Left hindlimb (tissue), 1 donor: ENCODE measurements at places on chromosomes 7 and 10.

DNA sequence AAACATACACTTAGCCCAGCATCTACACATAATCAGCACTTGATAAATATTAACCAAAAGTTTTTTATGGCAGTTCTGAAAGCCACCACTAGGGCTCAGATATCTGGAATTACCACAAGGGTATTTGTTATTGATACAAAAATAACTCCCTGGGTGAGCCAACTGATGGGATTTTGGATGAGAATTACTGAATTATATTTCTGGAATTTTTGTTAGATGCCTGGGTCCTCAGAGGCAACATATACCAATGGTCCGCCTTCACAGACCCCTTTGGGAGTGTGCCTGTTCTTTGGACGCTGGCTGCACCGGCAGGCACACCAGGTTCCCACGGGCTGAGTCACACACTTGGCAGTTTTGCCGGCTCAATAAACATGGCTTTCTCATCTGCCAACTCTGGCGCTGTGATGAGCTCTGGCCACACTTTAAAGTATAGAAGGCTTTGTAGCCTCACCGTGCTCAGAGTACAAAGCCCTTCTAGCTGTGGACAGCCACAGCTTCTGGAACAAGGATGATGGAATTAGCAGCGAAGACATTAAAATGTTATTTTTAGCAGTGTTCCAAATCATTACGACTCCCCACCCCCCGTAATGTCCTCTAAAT is 24.5 kb upstream of the EEPD1 start:
- peak; percentile 63 for DNase-seq

DNA sequence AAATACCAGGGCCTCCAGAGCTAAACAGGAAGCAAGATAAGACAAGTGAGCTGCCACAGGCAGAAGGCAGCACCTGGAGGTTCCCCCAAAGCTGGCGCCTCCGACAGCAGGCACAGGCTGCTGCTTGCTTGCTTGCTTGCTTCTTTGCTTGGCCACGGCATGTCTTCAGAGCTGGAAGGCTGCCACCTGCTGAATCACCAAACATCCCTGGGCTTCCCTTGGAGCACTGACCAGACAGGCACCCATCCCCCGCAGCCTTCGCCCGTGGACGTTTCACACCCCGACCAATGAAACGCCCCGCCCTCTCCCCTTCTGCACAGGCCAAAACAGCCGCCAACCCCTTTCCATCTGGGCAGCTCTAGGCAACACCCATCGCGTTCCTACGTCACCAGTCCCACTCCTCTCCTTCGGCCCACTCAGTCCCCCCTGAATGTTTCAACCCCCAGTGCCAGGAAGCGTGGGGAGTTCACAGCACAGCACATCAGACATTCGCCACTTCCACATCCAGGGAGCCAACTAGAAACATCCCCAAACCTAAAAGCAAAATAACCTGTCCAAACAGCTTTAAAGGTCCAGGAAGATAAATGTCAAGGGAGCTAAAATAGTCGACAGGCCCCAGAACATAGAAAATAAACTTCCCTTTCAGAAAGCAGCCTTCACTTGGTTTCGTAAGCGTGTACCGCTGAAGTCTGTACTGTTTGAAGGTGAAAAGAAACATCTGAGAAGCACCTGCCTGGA is 1.6 kb downstream of the SGMS1 start:
- peak; percentile 89 for DNase-seq

GRCh38 chr10:71268758-71269157 is 50.3 kb upstream of the SLC29A3 start:
- DNase-seq: no peak

- DNase-seq: no peak
Observed at GRCh38 chr7:132469264-132469663, 107.0 kb downstream of the PLXNA4 start.

DNA sequence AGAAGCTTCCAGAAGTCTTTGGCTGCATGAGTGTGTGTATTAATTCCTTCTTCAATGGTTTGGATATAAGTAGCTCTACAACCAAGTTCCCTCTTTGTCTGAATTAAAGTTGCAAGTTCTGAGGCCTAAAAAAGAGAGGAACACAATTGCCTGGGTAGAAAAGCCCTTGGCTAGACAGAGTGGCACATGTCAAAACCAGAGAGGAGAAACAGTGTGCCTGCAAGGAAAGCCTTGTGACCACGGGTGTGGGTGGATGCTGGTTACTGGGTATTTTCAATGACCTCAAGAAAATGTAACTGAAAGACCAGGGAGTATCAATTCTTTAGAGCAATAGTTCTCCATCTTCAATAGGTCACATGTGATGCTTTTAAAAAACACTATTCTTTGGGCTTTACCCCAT is 148.3 kb downstream of the SVIL start:
- DNase-seq: no peak

GRCh38 chr7:42319631-42320030 is 82.6 kb upstream of the GLI3 start:
- DNase-seq: no peak

GRCh38 chr7:108360058-108360800 is 96.0 kb downstream of the NRCAM start:
- no peak for DNase-seq

GRCh38 chr7:684416-684815 is 42.1 kb upstream of the DNAAF5 start:
- no peak for DNase-seq

DNA sequence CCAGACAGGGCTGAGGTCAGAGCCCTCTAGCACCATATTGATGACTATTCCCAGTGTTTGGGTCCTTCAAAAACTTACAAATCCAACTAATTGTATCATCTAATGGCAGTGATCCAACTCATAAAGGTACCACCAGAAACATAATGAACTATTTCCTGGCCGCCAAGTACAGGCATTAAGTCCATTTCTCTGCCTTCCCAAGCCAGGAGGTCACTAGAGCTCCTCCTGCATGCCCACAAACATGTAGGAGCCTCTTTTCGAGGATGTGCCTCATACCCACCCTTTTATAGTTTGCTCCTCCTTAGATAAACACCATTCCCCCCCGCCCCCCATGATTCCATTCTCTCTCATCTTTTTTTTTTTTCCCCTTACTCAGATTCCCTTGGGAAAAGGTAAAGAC is 91.3 kb downstream of the CHN2 start:
- no peak for DNase-seq

- DNase-seq: no peak
Observed at GRCh38 chr10:124496150-124496549, 34.5 kb downstream of the LHPP start.

DNA sequence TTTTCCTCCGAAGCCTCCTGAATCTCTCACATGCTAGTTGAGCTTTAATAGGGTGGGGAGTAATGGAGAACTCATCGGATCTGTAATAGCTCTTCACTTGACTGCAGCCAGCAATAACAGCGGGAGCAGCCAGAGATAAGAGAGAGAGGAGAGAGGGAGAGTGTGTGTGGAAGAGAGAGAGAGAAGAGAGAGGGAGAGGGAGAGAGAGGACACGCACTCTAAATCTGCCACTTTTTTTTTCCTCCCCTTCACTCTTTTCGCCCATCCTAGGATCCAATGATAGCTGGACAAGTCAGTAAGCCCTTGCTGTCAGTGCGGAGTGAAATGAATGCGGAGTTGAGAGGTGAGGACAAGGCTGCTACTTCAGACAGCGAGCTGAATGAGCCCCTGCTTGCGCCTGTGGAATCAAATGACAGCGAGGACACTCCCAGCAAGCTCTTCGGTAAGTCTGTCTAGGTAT is 107.9 kb downstream of the POU6F2 start:
- no peak for DNase-seq

- DNase-seq: peak; percentile 37
Observed at GRCh38 chr7:14691597-14692203, 210.9 kb downstream of the DGKB start.

- no peak for DNase-seq
Observed at GRCh38 chr7:152383341-152384234, 52.2 kb downstream of the KMT2C start.

GRCh38 chr10:3172081-3172445 is 519 bp downstream of the PITRM1 start:
- DNase-seq: no peak

DNA sequence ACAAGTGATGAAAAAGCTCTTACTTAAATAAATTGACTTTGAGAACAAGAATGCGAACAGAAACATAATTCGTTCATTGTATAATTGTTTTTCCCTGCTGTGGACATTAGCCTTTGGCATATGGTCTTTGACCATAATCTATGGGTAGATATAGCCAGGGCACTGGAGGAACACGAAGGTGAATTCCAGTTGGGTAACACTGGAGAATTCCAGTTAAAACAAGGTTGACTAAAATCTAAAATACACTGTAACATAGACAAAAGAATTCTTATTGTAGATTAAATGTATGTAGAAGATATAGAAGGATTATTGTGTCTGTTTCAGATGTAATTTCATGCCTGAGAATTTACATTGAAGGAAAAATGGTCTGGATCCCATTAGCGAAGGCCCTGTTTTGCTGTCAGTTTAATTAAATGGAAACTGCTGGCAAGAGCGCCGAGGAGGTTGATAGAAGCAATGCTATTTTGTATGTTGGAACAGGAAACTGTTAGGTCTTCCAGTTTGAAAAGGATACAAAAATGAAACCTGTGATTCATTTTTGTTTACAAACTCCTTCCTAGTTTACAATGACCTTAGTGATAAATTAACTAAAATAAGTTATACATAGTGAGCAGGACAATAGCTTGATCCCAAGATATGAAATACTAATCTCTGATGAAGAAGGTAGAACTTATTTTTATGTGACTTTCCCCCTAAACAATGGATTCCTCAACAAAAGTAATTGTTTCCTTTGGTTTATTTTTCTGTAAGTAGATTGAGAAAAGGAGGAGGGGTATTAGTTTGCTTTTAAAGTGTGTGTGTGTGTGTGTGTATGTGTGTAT is 68.9 kb downstream of the ARID5B start:
- DNase-seq: peak; percentile 33

DNA sequence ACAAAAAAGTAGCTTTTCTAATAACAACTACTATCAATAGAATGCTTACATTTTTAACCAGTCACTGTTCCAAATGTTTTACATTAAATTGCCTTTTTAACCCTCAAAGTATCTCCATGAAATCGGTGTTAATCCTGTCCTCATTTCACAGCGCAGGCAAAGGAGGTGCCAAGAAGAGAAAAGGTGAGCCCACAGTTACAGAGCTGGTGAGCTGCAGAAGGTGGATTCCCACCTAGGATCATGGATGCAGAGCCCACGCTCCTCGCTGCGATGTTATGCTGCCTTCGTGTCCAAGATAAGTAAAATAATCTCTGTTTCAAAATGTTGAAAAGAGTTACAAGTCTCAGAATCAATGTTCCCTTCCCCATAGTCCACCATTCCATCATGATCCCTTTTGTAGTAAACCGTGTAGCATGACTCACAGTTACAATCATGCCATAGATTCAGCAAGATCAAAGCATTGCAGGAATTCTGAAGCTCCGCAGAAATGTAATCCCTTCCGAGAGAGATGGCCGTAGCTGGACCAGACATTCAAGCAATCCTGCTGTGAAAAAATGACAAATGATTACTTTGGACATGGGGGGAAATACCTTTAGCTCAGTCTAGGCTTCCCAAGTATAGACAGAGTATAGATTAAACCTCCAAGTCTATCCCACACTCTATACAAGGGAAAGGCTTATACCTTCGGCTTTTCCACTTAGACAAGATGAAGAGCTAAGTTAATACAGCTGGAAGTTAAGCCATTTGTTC is 394.7 kb upstream of the AKR1E2 start:
- DNase-seq: no peak

DNA sequence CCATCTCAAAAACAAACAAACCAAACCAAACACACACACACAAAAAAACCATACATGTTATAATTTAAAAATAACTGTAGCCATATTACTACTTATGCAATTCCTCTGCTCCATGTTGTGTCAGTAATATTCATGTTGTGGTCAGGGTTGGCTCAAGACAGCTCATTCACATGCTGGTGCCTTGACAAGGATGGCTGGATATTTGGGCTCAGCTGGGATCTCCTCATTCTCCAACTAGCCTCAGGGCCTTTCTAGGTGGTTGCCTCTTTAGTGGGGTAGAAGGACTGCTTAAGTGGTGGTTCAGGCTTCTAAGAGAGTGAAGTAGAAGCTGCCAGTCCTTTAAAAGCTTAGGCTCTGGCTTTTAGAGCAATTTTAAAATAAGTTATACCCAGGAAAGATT is 189.3 kb downstream of the ADRA2A start:
- no peak for DNase-seq

DNA sequence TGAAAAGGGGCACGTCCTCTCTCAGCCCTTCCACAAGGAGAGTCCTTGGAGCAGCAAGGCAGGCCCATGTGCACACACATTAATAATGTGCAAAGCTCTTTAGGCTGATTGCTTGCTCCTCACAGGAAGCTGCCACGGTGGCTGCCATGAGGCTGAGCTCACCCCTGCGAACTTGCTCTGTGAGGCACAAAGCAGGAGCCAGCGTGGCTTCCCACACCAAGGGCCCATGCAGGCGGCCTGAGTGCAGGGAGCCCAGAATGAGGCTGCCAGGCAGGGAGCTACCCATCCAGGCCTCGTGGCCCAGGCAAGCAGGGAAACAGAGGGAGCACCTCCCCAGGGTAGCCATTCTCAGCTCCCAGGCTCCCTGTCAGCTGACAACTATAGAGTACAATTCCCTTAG is 242.9 kb downstream of the GRID1 start:
- DNase-seq: no peak

- no peak for DNase-seq
Observed at GRCh38 chr10:12394241-12395033, 45.1 kb downstream of the CAMK1D start.

GRCh38 chr10:20040012-20040411 is 223.8 kb downstream of the PLXDC2 start:
- DNase-seq: no peak

GRCh38 chr7:80671744-80672143 is 33.3 kb downstream of the CD36 start:
- DNase-seq: no peak

- DNase-seq: no peak
Observed at GRCh38 chr10:18859659-18860058, 188.9 kb upstream of the MALRD1 start.

DNA sequence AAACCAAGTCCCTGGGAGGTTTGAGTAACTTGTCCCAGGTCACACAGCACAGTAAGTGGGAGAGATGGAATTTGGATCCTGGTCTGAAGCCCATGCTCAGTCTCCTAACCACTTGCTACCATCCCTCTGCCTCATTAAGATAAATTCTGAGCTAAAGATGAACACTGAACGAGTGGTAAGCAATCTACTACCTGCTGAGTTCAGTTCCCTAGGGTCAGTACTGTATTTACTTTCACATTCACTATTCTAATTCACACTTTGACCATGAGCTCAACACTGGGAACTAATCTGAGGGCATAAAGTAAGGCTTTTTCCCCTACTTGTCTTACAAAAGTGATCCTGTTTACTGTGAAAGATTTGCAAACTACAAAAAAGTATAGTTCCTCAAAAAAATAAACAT is 2.4 kb downstream of the UROS start:
- DNase-seq: no peak

- DNase-seq: no peak
Observed at GRCh38 chr10:52526251-52526823, 212.3 kb downstream of the DKK1 start.

GRCh38 chr10:30467651-30468338 is 33.8 kb downstream of the MAP3K8 start:
- DNase-seq: no peak

DNA sequence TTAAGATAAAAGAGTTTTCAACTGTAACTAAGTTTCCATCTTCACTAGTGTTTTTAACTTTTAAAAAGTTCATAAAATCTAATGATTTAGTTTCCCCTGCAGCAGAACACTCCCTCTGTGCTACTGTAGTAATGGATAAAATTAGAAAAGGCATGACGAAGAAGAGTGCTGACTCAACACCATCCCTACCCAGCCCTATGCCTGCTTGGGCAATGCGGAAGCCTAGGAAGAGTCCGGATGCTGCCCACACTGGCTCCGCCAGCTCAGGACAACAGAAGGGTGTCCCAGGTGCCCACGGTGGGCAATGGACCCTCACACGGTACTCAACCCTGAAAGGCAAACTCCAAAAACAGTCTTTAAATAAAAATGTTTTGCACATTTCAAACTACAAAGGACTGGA is 118.2 kb downstream of the LARP4B start:
- DNase-seq: no peak
